ENCODE measurements at places on chromosomes 6 and 20.

DNA sequence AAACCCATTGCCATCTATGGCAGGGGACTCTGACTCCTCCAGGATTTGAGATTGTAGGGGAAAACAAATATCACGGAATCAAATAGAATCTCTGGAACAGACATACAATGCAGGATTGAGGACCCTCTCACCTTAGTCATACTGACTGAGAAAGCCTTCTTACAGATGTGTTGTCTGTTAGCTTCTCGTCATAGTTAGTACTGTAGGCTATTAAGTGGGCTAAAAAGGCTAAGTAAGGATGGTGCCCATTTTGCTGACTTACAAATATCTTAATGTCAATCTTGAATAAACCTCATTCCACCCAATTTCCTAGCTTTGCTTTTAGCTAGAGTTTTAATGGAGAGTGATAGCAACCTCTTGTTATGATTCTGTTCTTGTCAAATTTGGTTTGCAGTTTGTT lies 352.4 kb downstream of the QKI start:
- no peak for DNase-seq

DNA sequence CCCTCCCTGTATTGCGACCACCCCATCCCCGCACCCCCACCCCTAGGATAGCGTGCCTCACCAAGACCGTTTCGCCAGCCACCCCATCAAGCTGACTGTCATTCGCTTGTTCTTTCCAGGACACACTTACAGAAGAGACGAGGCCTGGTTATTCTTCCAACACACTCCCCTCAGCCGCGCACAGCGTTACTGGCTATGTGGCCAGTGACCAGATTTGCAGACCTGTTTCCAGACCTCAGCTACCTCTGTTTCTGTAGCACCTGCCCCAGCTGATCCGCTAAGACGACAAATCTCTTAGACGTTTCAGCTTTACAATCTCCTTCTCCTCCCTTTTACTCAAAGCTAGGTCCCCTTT lies 26.1 kb downstream of the HLA-F start:
- no peak for DNase-seq

DNA sequence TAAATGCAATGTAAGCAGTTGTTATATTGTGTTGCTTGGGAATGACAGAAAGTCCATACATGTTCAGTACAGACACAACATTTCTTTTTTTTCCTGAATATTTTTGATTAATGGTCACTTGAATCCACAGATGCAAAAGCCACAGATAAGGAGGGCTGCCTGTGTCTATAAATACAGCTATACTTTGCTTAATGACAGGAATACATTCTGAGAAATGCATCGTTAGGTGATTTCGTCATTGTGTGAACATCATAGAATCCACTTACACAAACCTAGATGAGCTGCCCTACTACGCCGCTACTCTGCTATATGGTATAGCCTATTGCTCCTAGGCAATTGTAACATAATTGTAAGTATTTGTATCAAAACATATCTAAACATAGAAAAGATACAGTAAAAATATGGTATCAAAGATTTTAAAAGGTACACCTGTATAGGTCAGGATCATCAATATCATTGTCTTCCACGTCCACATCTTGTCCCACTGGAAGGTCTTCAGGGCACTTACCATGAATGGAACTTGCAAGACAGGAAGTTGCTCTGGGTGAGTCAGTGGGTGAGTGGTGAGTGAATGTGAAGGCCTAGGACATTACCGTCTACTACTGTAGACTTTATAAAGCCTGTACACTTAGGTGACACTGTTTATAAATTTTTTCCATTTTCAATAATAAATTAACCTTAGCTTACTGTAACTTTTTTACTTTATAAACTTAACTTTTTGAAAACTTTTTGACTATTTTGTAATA lies 27.9 kb upstream of the POPDC3 start:
- no peak for DNase-seq

DNA sequence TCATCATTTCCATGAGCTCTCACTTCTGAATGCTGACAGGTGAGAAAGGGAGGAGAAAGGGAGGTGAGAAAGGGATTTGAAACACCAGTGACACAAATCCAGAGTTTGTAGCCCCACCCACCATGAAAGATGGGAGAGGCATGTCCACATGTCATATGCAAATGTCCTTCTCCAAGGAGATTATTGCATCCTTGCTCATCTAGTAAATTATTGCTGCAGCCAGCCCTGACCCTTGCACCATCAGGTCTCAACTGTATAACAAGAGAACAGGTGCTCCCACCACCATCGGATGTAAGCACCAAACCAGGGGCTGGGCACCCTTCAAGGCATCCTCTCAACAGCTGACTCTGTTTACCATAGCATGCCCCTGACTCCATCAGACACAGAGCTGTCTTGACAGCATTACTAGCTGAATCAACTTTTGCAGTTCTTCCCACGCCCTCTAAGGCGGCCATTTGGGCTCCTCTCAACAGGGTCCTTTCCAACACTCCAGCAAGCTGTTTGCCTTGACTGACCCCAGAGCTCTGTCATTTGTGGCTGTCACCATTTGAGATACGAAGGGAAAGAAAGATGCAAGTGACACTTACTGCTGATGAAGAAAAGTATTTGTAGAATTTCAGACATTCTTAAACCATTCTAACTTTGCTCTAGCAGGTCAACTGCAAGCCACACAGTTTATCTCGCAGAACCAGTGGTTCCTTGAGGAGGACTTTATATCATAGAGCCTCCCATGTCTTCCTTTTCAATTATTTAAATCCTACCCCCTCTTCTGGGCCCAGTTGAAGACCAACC lies 14.2 kb downstream of the GFOD1 start:
- DNase-seq, result no peak

- DNase-seq, result no peak
Observed at GRCh38 chr20:57866250-57867106, 156.7 kb upstream of the PMEPA1 start.

- no peak for DNase-seq
Observed at GRCh38 chr6:114714836-114715507, 372.1 kb upstream of the HS3ST5 start.

DNA sequence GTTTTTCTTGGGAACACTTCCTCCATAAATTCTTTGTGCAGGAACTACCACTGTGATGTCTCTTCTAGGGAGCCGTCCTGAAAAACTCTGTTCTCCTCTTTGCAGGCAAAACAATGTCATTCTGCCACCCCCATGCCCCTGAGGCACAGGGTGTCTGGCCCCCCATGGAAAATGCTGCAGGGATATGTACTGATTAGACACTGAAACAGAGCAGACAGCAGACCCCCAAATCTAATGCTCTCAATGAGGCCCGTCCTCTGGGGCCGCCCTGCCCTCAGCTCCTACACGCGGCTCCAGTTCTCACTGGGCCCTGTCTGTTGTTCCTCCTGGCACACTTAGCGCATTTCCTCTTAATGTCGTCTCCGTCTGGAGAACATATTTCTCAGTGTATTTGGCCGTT lies 97.5 kb downstream of the LAMP5 start:
- no peak for DNase-seq

GRCh38 chr6:3449750-3450305 lies 7.0 kb downstream of the SLC22A23 start:
- no peak for DNase-seq

DNA sequence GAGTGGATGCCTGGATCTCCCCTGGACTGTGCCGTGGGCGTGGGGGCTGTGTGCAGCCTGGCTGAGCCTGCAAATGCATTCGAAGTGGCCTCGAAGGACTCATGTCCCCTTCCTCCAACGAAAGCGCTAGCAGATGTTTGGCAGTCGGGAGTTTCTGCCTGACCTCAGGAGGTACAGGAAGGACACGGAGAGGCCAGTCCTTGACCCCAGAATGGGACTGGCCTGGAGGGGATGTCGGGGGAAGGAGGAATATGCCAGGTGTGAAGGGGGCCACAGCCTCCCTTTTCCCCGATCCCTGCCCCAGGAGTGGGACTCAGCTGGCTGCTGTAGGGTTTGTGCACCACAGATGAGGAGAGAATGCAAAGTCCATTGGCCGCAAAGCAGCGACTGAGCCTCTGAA lies 45.6 kb downstream of the APCDD1L start:
- DNase-seq, result no peak

GRCh38 chr20:16158090-16158975 lies 414.9 kb downstream of the KIF16B start:
- no peak for DNase-seq

- DNase-seq, result no peak
Observed at GRCh38 chr20:9258901-9259300, 190.0 kb downstream of the PLCB4 start.

DNA sequence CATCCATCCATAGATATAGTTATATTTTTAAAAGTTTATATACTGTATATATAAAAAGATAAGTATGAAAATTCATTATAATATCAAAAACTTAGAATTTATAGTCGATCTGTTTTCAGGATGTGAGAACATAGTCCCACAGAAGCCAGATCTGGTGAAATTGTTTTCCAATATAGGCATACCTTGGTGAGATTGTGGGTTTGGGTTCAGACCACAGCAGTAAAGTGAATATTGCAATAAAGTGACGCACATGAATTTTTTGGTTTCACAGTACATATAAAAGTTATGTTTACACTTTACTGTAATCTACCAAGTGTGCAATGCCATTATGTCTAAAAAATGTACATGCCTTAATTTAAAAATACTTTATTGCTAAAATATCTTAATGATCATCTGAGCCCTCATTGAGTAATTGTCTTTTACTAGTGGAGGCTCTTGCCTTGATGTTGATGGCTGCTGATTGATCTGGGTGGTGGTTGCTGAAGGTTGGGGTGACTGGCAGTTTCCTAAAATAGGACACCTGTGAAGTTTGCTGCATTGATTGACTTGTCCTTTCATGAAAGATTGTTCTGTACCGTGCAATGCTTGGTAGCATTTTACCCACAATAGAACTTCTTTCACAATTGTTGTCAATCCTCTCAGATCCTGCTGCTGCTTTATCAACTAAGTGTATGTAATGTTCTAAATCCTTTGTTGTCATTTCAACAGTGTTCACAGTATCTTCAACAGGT lies 29.8 kb downstream of the AIG1 start:
- no peak for DNase-seq

DNA sequence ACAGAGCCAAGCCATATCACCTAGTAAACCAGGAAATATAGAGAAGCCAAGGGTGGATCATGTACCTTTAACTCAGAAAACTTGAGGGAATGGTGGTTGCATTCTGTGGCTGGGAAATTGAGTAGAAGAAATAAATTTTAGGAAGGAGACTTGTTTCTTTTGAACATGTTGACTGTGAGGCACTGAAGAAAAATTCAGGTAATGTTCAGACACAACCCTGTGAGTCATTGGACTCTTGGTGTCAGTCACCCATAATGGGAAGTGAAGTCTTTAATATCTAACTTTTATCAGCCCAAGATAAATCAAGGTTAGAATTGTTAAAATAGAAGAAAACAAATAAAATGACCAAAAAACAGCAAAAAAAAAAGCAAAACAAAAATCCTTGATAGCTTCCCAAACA lies 98.8 kb upstream of the GRIK2 start:
- no peak for DNase-seq

DNA sequence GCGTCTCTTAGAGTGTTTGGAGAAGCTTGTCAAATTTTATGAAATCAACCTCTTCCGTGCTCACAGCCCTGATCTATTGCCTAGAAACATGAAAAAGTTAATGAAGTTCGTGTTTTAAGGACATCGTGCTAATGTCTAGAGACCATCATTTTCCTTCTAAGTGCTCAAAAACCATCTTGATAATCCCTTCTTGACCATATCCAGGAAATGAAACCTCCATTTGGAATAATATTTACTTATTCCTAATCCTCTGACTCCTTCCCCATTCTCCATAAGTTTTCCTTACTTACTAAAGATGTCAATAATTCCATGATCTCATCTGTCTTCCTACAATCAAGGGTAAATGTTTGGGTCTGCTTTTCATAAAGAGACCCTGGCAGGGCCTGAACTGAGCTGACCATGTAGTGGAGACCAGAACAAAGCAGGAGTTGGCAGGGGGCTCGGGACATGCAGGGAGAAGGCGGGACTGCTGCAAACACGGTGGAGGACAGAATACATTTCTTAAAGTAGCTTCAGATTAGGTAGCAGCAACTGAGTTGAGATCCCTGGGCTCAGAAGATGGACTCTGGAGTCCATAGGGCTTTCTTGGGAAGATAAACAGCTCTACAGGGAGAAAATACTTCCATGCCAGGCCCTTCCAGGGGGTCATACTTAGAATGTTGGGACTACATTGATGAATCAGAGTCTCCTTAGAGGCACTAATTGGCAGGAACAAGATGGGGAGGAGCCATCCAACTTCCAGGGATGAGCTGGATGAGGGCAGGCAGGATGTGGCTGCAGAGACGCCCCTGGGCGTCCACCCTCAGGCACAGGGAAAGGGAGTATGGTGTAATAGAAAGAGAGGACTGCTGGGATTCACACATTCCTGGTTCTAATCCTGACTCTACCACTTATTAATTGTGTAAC lies 100.7 kb downstream of the RIN2 start:
- no peak for DNase-seq

GRCh38 chr6:154721460-154721859 lies 11.8 kb upstream of the SCAF8 start:
- no peak for DNase-seq

DNA sequence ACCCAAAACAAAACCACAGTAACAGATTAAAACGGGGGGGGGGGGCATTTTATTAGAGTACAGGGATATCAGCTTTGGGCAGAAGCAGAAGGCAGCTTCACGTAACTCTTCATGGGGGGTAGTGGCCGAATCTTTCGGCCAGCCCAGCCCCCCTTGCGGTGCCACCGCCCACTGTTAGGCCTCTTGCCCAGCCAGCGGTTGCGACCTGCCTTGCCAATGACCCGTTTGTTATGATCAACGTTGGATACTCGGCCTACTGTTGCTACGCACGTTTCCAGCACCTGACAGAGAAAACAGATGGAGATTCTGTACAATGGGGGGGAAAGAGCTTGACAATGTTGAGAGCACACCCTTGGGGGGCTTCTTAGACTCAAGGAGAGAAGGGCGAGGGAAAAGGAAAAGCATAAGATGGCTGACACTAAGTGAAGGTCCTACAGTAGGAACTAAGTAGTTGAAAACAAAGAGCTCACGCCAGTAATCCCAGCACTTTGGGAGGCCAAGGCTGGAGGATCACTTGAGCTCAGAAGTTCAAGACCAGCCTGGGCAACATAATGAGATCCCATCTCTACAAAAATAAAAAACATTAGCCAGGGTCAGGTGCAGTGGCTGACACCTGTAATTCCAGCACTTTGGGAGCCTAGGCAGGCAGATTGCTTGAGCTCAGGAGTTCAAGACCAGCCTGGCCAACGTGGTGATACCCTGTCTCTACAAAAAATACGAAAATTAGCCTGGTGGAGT lies 724 bp upstream of the CUL7 start:
- no peak for DNase-seq

- DNase-seq, result no peak
Observed at GRCh38 chr6:167405778-167406532, 81.1 kb downstream of the TTLL2 start.

- no peak for DNase-seq
Observed at GRCh38 chr6:111927321-111927720, 54.1 kb upstream of the FYN start.

- no peak for DNase-seq
Observed at GRCh38 chr6:3895312-3895653, 46.1 kb downstream of the FAM50B start.

GRCh38 chr6:127391094-127391953 lies 47.9 kb upstream of the ECHDC1 start:
- no peak for DNase-seq

GRCh38 chr20:1824834-1825233 lies 70.4 kb upstream of the SIRPA start:
- DNase-seq, result no peak
